Stimulated activated CD8-positive, alpha-beta memory T cell treated with anti-CD3 and anti-CD28 coated beads, Interleukin-12 subunit alpha, Interleukin-12 subunit beta, amount 100 ng/mL, for 4 hours (primary cell): ENCODE measurements at places on chromosomes 5 and 9.

DNA sequence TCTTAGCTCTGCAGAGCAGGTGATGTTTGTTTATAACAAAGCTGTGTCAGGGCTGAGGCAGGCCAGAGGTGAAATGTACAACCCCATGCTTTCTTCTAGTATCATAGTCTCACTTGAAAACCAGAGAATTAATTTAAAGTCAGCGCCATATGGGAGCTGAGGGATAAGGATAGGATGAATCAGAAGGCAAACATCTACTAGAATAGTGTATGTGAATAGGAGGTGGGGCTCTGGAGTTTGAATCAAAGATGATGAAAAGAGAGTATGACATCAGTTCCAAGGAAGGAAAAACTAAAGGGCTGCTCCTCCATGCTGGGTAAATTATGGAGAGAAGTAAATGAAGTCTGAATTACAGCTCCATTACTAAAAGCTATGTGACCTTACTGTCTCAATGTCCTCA, 441.5 kb downstream of the RASEF start:
- no peak for DNase-seq

DNA sequence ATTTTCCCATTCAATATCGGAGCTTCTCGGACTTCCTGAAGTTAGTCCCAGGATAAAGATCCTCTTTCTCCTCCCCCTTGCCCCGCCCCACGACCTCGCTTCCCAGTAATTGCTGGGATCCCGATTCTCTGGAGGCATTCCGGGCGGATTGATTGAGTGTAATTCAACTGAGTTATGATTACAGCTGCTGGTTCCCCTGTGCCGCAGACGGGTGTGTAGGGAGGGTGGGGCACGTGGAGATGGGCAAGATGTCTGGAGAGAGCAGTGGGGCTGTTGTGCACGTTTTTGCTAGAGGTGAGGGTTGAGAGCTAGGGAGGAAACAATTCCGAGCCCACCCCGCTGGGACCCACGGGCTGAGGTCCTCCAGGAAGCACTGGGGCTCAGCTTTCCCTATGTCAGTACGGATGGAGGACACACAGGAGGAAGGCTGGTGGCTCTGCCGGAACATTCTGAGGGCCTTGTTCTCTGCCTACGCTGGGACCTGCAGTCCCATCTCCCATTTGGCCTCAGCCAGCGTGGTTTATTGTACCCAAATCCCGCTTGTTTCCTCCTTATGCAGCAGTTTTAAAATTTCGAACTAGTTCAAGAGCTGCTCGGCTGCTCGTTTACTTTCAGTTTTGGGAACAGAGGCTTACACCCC, 2.4 kb upstream of the DMRT2 start:
- DNase-seq = no peak

DNA sequence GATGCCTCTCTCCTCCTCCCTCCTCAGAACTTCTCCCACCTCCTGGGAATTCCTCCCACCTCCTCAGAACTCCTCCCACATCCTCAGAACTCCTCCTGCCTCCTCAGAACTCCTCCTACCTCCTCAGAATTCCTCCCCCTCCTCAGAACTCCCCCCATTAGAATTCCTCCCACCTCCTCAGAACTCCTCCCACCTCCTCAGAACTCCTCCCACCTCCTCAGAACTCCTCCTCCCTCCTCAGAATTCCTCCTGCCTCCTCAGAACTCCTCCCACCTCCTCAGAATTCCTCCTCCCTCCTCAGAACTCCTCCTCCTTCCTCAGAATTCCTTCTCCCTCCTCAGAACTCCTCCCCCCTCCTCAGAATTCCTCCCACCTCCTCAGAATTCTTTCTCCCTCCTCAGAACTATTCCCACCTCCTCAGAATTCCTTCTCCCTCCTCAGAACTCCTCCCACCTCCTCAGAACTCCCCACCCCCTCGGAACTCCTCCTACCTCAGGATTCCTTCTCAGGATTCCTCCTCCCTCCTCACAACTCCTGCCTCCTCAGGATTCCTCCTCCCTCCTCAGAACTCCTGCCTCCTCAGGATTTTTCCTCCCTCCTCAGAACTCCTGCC, 23.9 kb downstream of the SLC46A2 start:
- no peak for DNase-seq

- no peak for DNase-seq
Measured at GRCh38 chr9:19310246-19310645, 69.8 kb downstream of the RPS6 start.

DNA sequence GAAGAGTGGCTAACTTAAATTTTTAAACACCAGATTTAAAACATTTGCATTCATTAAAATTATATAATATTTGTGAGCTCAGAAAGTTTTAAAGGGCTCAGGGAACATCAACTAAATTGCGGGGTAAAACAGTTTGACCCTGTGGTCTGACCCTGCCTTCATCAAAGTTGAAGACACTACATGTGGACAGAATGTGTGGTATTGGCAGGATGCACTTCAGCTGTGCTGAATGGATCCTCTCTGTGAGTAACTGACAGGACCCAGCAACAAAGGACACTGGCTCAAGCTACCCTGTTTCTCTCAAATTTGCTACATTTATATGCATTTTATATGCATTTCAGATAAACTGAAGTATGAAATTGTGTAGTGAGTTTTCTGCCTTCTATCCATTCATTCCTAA, 288.5 kb downstream of the ZNF608 start:
- no peak for DNase-seq

DNA sequence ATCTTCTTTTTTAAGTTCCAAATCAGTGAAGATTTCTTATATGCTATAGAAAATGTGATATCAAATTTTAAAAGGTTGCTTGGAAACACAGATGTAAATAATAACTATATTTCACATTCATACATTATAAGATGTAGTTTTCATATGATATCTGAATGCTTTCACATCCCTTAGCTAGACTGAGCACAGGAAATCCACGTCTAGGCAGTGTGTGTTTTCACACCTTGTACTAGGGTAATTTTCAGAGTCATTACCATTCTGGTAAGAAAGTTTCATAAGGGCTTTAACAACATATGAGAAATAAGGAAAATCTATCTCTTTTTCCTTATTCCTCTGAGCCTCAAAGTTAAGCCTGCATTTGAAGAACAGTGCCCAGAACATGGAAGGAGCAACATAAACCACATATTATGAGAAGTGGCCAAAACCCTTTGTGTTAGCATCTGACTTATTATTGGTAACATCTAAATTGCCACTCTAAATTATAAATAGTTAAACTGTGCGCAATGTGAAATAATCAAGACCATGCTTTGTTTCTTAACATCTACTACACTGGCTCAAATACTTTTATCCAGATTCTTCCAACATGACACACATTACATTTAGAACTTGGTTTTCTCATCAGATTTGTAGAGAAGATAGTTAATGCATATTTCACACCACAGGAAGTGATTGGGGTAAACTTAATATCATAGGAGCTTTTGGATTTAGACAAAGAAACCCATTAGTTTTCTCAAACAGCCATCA, 113.3 kb downstream of the PPP2R2B start:
- DNase-seq = no peak

GRCh38 chr5:44294516-44294915, 94.7 kb downstream of the FGF10 start:
- DNase-seq = no peak
